ENCODE measurements at places on chromosomes 13 and 19.

- no peak for DNase-seq
Measured at GRCh38 chr13:69947582-69947981, 160.0 kb upstream of the ATXN8OS start.

- DNase-seq: no peak
Measured at GRCh38 chr13:60604058-60604457, 207.0 kb downstream of the TDRD3 start.

- DNase-seq: no peak
Measured at GRCh38 chr19:51144482-51145045, 2.5 kb downstream of the SIGLEC7 start.

GRCh38 chr19:7969555-7969939 is 26.1 kb upstream of the TIMM44 start:
- no peak for DNase-seq

GRCh38 chr13:68214691-68215415 is 984.7 kb upstream of the PCDH9 start:
- no peak for DNase-seq
